Fibroblast of villous mesenchyme (primary cell): ENCODE measurements at places on chromosomes 5 and 9.

DNA sequence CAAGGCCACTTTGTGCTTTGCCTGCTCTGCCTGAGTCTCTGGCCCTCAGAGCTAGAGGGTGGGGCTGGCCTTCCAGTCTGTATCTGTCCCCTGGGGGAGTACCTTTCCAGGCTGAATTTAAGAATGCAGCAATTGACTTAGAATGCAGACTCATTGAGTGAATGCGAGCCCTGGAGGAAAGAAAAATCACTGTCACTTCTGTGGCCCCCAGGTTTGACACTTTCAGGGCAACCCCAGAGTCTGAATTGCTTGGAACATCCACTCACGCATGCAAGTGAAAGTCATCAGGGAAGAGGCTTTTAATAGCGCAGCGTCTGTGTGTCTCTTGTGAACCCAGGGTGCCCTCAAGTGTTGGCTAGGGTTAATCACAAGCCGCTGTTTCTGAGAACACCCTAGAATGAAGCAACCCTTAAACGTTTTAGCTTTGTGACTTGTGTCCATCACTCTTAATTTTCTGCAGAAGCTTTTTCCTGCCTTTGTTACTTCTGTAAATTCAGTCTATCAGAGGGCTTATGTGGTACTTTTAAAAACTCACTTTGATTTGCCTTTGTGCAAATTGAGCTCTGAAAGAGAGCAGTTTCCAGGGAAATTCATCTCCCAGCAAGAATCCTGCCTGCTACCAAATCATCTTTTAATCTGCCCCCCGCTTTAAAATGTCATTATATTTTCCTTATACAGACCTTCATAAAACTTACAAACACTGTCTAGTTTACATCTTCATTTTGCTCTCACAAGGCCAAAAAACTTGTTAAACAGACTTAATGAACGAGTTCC is 146.8 kb upstream of the IQGAP2 start:
- peak; percentile 67 for DNase-seq

DNA sequence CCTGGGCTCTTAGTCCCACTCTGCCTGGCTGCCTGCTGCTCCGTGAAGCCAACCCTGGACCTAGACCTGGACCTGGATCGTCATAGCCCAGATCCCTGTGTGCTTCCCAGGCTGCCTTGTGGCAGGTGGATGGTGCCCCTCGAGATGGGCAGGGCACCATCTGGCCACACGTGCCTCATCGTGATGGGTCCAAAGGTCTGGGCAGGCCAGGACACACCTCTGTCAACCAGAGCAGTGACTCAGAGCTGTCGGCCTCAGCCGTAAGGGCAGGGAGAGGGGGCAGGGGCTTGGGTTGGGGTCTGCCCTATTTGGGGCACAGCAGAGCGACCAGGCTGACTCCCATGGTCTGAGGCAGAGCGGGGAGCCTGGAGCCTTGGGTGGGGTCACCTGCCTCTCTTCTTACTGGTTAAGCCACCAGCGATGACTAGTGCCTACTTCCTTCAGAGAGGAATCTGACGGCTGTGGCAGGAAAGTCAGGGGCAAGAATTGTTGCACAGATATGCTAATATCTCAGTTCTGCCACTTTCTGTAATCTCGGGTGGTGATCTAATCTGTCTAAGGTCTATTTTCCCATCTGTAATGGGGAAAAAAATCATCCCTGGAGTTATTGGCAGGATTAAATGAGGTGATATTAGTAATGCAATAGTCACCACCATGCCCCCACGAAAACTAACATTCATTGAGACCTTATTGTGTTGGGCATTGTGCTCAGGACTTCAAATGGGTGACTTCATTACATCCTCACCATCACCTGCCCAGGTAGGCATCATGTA is 3.2 kb upstream of the CDHR2 start:
- DNase-seq = no peak

- peak; percentile 7 for DNase-seq
Measured at GRCh38 chr9:83537331-83538171, 650 bp downstream of the FRMD3 start.

DNA sequence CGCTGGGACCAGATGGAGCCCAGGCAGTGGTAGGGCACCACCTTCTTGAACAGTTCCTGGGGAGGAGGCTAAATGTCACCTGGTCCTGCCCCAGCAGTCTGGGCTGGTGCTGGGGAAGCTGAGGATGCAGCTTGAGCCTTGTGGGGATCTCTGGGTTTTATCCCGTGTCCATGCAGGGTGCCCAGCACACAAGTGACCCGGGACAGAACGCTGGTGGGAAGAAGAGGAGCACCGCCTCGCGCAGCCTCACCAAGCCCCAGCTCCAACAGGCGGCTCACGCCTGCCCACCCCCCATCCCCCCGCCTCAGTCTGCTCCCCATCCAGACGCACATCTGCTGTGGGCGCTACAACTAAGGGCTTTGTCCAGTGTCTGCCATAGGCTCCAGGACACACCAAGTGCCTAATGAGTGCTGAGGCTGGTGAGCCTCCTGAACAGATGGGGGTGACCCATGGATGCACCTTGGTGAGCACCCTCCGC is 13.8 kb downstream of the RALGDS start:
- no peak for DNase-seq

DNA sequence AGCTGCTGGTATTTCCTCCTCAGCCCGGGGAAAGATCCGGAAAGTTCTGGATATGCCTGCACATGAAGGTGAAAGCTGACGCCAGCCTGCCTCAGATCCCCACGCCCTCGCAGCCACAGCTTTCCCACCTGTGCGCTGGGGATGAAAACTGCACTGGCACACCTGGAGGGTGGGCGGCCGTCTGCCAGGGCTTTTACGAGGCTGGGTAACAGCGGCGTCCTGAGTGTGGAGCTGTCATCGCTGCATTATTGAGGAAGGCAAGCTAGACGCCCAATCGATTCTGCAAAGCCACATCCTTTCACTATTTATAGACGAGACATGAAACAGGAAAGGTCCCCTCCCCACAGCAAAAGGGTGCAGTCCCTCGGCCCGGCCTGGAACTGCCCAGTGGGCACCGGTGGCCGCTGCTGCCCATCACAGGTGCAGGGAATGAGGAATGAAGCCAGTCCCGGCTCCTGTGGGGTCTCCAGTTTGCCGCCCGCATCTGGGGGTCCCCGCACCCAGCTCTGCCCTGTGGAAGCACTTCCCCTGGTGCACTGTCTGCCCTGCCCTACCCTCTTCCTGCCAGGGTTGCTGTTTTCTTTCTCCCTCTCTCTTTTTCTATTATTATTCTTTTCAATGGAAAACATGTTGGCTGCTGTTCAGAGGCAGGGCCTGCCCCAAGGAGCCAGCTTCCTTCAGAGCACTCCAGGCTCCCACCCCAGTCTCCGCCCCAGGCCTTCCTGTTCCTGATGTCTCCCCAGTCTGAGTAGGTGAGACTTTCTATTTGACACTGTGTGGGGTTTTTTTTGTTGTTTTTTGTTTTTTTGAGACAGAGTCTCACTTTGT is 7.0 kb downstream of the NOTCH1 start:
- DNase-seq = no peak

GRCh38 chr9:121088576-121088975 is 13.8 kb downstream of the CNTRL start:
- no peak for DNase-seq

- peak; percentile 91 for DNase-seq
Measured at GRCh38 chr5:145834917-145835847, at the start of gene PRELID2. PRELID2 (minus strand) TSS chr5:145835342; CDS start chr5:145835251, 91 bp downstream.

GRCh38 chr5:64207978-64208377 is 42.3 kb downstream of the RNF180 start:
- DNase-seq = peak; percentile 17
